ENCODE measurements at places on chromosomes 7 and 10.

DNA sequence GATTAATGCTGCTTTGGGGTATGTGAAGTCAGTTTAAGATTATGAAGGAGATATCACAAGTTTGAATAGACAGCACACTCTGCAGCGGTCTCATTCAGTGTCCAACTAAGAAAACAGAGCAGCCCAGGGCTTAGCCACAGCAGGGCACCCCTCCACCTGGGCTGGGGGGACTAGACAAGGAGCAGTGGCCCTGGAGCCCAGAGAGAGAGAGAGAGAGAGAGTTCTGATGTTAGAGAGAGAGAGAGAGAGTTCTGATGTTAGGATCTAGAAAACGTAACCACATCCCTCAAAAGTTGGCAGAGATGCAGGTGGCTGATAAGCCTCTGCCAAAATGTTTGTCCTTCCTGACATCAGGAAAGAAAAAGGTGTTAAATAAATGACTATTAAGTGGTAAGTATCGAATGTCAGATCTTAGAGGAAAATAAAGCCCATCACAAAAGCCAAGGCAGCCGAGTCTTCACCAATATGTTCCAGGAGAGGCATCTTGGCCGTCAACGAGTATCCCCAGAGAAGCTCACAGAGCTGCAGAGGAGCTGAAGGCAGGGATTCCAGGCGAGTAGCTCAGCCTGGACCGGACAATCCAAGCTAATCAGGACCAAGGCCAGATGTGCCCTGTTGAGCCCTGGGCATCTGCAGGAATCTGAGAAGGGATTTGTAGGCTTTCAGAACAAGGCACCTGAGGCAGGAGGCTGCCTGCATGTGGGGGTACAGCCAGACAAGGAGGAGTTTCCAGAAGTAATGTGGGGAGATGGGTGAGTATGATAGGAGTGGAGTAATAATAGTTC is 150.1 kb upstream of the TCF7L2 start:
- DNase-seq, result no peak

DNA sequence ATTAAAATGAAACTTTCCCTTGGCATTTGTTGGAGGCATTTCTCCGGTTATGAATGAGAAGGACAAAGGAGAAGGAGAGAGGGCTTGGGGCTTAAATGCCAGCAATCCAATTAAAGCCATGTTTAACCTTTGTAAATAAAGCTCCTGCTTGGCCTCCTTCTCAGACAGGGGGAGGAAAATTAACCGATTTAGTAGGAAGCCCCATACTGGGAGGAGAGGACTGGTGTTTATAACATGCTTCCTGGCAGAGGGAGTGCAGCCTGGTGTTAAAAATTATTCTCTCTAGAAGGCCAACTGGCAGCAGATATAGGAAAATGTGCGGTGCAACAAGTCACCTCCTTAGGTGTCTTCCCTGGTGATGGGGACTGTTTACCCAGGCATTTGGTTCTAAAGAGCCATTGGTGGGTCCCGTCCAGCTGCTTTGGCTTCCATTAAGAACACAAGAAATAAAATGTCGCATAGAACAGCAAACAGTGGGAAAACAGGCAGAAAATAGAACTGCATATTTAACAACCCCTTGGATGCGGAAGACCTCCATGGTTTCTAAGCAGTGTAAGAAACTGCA is 846.5 kb downstream of the TYW1 start:
- DNase-seq, result no peak

DNA sequence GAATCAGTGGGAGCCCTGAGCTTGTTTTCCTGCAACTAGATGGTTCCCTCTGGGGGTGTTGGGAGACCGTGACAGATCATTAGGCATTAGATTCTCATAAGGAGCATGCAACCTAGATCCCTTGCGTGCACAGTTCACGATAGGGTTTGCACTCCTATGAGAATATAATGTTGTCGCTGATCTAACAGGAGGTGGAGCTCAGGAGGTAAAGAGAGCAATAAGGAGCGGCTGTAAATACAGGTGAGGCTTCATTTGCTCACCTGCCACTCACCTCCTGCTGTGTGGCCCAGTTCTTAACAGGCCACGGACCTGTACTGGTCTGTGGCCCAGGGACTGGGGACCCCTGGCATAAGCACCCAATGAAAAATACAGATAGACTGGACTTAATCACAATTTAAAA is 10.7 kb downstream of the SLC26A3 start:
- no peak for DNase-seq

- no peak for DNase-seq
Measured at GRCh38 chr10:124099604-124100003, 6.2 kb upstream of the CHST15 start.

GRCh38 chr10:4252701-4253100 is 467.7 kb upstream of the KLF6 start:
- no peak for DNase-seq
